ENCODE measurements at places on chromosomes 3 and 15.

DNA sequence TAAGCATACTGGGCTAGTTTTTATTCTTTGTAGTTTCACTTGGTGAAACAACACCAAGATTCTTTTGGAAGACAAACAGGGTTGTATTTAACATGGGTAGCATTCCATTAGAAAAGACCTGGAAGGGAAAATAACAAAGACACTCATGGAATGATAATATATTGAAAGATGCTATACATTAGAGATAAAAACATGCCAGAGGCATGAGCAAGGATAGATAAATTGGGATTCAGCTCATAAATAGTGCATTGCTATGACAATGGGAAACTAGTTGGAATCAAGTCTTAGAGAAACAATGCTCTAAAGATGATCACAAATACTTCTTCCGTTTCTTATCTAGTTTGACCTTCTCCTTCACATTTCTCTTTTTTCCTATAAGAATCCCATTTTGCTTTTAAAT, 677.4 kb downstream of the ZNF385D start:
- DNase-seq: no peak

- DNase-seq: no peak
Observed at GRCh38 chr15:81942157-81942556, 103.7 kb downstream of the MEX3B start.

DNA sequence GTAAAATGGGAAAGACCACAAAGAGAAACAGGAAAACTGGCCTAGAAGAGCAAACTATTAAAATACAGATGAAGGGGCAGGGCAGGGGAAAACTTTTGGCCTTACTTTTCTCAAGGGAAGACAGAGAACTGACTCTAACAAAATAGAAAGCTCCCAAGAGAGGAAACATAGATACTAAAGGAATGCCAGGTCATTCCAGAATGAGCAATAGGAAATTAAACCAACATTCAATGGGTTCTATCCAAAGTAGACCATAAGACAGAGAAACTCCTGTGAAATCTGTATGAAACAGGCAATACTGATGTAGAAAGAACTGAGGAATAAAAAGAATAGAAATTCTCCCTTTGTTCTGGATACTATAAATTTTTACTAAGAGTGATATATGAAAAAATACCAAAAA, 491.8 kb downstream of the MECOM start:
- DNase-seq: no peak

GRCh38 chr15:50594311-50594710, 47.8 kb upstream of the USP50 start:
- no peak for DNase-seq

DNA sequence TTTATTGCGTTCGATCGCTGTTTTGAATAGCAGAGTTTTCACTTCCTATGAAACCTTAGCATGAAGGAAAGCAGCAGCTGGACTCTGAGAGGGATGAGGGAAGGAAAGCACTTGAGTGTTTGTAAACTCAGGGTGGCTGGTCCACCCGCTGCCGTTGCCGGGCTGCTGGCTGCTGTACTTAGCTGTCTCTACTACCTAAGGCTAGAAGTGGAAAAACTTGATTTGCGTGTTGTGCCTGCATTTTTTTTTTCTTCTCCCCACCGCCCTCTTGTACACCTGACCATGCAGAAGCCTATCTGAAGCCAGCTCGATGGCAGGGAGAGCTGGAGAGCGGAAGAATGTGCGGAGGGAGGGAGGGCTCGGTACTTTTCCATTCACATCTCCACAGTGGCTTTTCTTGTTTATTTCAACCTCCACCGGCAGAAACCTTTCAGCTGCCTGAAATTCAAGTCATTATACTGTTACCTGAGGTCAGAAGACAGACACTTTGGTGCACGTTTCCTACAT, 4.8 kb upstream of the BCL6 start:
- DNase-seq: no peak

DNA sequence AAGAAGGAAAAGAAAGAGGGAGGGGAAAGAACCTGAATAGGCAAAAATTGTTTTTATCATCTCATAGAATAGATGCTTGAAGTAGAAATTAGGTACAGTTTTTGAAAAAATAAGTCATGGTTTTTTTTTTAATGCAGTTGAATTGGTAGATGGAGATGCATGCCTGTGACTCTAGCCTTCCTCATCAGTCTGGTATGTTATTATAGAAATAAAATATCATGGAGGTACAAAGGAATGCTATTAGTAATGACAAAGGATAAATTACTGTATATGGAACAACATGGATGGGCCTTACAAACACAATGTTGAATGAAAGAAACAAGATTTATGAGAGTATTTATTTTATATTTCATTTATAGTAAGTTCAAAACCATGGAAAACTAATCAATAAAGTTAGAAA, 162.4 kb upstream of the GALNT15 start:
- no peak for DNase-seq

GRCh38 chr3:127684871-127685707, 12.3 kb downstream of the ABTB1 start:
- DNase-seq: no peak

- no peak for DNase-seq
Observed at GRCh38 chr3:171972871-171973348, 66.5 kb upstream of the FNDC3B start.

DNA sequence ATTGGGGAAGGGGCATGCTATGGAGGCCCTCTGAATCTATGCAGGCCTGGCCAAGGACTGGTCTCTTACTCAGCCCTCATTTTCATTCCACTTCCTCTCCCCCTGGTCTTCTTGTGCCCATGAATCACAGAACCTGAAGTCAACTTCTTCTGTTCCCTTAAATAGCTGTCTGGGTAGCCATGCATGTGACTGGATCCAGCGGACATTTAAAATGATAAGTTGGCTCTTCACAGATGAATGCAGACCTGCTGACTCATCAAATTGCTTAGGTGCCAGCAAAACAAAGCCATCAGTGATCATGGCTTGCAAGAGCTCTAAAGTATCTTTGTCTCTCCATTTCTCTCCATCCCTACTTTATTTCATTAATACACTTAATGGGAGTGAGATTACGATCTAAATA, 90.1 kb upstream of the CADPS start:
- no peak for DNase-seq
